ENCODE measurements at places on chromosomes 12 and 14.
A peak's percentile ranks its signal among the peaks of the same experiment; 100 is the strongest.

DNA sequence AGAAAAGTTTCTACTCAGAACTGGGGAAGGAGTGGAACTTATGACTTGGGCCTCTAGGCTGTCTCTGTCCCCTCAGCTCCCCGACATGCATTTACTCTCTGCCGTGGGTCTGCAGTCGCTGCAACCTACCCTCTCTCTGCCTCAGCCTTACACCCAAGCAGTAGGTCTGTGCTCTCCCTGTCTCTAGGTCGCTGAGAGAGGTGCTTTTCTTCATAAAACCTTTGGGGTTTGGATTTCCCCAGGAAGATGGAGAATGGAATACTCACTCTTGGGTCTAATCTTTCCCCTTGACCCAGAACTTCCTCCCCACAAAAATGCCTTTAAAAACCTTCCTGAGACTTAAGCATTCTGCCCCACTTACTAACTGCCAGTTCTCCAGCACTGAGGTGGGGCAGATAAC, 12.9 kb downstream of the GPR84 start:
- no peak for DNase-seq

DNA sequence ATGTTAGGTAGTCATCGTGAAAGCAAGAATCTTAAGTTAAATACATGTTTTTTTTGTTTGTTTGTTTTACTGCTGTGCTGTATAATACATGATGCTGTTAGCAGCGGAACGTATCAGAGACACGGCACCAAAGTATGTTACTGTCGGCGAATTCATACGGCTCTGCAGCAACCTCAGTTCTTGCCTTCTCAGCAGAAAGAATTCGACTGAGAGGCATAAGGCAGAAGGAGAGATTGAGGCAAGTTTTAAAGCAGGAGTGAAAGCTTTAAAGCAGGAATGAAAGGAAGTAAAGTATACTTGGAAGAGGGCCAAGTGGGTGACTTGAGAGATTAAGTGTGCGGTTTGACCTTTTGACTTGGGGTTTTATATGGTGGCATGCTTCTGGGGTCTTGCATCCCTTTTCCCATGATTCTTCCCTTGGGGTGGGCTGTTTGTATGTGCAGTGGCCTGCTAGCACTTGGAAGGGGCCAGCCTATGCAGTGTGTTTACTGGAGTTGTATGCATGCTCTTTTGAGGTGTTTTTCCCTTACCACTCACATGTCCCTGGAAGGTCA, 23.7 kb downstream of the LEMD3 start:
- no peak for DNase-seq

GRCh38 chr12:98823012-98823411, 177.9 kb downstream of the APAF1 start:
- DNase-seq: no peak

GRCh38 chr14:105974902-105975301, 448.5 kb downstream of the TMEM121 start:
- DNase-seq: peak; percentile 28

DNA sequence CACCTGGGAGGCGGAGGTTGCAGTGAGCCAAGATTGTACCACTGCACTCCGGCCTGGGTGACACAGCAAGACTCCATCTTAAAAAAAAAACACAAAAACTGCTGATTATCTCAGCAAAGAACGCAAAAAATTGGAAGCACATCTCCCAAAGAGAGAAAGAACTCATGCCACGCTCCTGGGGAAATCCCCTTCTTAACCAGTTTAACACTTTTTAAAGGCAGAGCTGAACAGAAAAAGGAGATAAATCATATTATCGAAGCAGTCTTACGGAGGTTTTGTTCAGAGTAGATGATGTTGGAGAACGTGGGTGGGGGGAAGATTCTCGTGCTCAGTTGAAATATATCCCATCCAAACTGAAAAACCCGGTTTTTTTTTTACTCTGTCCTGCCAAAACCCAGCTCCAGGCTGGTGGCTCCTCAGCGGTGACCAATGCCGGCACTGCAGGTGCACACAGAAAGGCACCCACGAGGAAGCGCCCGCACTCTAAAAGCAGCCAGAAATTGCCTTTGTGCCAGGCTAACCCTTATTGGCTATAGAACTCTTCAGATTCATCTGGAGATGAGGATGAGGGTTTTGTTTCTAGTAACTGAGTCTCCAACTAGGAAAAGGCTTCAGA, 100.2 kb upstream of the PARP11 start:
- DNase-seq: no peak

- peak; percentile 75 for DNase-seq
Measured at GRCh38 chr12:128969480-128970055, 116.3 kb downstream of the GLT1D1 start.

GRCh38 chr14:57982804-57983634, 117.1 kb upstream of the SLC35F4 start:
- no peak for DNase-seq

- DNase-seq: no peak
Measured at GRCh38 chr14:32327255-32327961, 1.7 kb upstream of the AKAP6 start.

DNA sequence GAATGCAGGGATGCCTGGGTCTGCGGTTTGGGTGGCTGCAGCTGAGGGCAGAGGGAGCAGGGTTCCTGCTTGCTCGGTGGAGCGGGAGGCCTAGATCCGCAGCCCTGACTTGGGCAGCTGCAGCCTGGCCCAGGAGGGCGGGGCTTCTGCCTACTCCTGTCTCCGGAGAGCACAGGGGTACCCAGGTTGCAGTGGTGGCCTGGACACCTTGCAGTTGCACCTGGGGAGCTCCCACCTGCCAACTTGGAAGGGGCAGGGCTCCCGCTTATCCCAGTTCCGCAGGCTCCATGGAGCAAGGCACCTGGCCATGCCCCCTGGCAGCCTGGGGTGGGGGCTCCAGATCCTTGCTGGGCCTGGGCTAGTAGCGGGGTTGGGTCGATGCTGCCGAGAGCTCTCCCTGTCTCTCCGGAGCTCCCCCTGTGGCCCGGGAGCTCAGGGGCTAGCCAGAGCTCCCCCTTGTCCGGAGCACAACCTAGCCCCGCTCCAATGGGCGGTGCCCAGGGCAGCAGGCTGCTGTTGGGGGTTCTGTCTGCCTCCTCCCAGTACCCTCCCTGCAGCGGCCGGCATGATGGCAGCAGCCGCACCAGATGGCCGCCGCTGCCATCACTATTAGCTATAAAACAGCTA, 136.4 kb downstream of the PTPRR start:
- DNase-seq: no peak

DNA sequence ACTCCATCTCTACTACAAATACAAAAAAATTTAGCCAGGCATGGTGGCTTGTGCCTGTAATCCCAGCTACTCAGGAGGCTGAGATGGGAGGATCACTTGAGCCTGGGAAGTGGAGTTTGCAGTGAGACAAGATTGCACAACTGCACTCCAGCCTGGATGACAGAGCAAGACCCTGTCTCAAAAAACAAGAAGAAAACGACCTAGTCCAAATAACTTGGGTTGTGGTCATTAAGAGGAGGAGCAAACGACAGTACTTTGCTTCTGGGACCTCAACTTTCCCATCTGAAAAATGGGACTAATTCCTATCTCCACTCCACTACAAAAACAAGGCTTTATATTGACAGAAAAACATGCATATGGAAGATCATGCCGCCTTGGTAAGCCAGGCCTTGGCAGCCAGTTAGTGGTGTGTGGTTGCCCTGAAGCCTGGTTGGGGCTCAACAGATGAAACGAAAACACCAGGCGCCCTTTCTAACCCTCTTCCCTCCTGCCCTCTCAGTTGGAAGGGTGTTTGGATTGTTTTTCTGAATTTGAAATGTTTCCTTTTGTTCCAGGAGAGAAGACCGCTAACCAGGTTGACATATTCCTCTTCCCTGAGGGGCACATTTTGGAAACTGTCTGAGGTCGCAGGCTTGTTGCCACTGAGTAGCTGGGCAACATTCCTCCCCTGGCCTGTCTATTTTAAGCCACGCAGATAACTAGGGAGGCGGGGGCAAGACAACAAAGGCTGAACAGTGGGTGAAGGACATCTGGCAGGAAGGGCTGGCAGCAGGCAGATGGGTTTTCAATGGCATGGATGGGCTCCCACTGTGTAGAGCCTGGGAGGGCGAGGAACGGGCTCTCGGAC, 13.7 kb upstream of the VPS37B start:
- DNase-seq: no peak

- no peak for DNase-seq
Measured at GRCh38 chr14:69044965-69045555, 66.0 kb upstream of the ACTN1 start.

- peak; percentile 66 for DNase-seq
Measured at GRCh38 chr14:75578102-75578785, at the start of gene FLVCR2. Gene FLVCR2 (plus strand): TSS chr14:75578620. CDS start chr14:75578973, 353 bp downstream.

DNA sequence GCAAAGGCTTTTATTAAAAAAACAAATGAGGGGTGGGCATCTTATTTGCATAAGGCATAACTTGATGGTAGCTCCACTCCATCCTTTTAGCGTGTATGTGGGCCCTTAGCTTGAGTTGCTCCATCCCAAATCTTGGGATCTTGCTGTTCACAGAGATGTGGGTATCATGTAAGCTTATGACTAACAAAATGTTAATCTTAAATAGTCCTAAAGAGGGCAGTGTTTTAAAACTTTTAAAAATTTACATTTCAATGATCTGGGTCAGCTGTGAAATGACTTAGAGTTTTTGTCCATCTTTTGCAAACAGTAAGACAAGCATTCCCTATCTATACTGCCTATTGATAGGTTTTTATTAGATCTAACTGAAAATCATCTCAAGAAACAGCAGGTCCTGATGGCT, 86.0 kb downstream of the SLCO1A2 start:
- peak; percentile 40 for DNase-seq

- DNase-seq: peak; percentile 6
Measured at GRCh38 chr12:15956413-15957185, 45.5 kb downstream of the DERA start.

DNA sequence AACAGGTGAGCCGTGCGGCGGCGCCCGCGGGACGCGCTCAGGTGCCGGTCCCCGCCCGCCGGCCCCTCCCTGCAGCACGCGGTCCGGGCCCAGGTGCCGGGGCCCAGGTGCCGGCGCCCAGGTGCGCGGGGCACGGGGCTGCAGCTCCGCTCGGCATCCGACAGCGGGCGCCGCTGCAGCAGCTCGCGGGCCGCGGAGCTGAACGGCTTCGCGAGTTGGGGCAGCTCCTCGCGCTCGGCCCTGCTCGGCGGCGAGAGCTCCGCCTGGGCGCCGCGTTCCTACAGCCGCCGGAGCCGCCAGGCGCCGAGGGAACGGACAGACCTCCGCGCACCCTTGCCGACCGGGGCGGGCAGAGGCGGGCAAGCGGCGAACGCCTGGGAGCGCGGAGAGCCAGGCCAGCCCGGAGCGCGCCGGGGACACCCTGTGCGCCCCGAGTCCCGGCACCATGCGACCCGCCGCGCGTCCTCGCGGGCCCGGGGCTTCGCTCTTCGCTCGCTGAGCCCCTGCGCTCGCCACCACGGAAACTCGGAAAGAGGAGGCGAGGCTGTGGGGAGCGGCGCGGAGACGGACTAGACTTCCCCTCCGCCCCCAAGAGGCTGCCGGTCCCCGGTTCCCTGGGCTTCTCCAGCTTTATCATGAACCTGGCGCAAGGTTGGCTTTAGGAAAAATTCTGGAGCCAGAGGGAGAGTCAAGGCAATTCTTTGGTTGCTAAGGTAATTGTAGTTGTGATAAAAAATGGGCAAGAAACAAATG, at the start of gene RGS6:
Gene RGS6 (plus strand): TSS at position 201 of the 753 bp plus-strand sequence.
- DNase-seq: peak; percentile 41

DNA sequence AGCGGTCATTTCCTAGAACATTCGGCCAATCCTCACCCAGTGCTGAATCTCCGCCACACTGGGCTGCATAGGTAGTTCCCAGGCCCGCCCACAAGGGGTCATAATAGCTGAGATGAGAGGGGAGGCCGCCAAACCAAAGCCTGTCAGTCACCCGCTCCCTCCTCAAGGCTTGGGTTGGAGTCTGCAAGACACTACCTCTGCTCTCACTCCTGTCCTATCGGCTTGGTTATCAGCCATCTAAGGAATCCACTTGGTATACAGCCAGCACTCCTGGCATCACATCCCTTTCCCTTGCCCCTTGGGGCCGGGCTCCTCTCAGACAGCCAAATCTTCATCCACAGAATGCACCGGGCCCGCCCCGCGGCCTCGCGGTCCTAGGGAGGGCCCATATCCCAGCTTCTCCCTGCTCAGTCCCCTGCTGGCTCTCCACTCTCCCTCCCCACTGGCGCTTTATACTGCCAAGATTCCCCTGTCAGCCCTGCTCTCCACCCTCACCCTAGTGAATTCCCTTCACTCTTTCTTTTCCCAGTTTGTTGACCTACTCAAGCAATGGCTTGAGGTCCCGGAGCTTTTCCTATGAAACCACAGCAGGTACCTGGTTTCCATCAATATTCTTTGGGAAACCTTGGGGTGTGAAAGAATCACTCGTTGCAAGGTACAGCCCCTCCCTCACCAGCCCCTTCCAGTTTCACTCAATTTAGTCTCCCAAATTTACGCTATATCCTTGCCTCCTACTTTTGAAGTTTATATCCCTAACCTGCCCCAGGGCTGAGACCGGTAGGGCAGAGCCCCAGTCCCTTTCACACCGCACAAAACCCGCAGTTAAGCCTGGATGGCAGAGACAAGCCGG, 1.4 kb downstream of the IFFO1 start:
- DNase-seq: no peak

- DNase-seq: no peak
Measured at GRCh38 chr14:51901475-51902024, 41.1 kb downstream of the GNG2 start.

DNA sequence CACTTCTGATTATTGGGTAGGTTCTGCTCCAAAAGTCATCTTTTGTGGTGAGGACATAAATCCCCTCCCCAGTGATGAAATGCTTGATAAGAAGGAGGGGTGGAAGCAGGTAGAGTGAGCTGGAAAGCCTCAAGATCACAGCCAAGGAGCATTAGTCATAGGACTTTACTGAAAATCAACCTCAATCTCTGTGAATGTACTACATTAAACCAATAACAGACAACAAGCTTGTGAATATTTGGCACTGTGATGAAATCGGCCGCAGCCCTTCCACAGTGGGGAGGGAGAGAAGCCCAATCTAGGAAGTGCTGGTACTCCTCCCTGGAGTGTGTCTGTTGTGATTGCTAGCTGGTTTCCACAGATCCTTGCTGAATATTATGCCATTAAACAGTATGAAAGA, 41.2 kb upstream of the PTCSC3 start:
- DNase-seq: no peak

DNA sequence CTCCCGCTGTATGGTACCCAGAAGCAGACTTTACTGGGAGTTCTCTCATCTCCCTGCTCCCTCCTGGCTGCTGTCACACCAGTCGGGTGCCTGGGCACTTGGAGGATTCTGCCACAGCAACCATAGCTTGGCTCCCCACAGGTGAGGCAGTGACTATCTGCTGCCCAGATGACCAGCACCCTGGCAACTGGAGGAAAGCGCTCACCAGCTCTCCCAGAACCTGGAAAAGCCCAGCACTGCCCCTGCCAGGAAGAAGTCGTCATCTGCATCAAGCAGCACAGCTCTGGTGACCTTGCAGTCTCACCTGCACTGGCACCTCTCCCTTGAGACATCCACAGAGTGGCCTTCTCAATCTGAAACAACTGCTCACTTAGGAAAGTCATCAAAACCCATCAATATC, 31.9 kb upstream of the TC2N start:
- peak; percentile 7 for DNase-seq

- DNase-seq: no peak
Measured at GRCh38 chr12:71795901-71796300, 41.2 kb downstream of the RAB21 start.

Measured in NCI-H526 (cell line).